ENCODE measurements at places on chromosomes 1 and 21. TPM values are rescaled to one million over a fixed set of nuclear protein-coding genes. Genes with fewer than 3 reads are reported as not detected.

MEX3A gene
- 2.0 TPM for total RNA-seq

ITLN2 gene
- not detected for total RNA-seq

CCDC185 gene
- 0.17 TPM for total RNA-seq

LRRN2 gene
- not detected for total RNA-seq

SPOCD1 gene
- total RNA-seq, result 76.4 TPM

GBP4 gene
- total RNA-seq, result 0.15 TPM

OR2T33 gene
- total RNA-seq, result not detected

ZBTB8B gene
- not detected for total RNA-seq

DYRK3 gene
- total RNA-seq, result 31.7 TPM

SLAMF7 gene
- total RNA-seq, result not detected

CLEC20A gene
- not detected for total RNA-seq

C21orf91 gene
- 8.9 TPM for total RNA-seq

AGL gene
- 22.8 TPM for total RNA-seq

All from smooth muscle cell of trachea (primary cell).